ENCODE measurements at places on chromosomes 3 and 15.

DNA sequence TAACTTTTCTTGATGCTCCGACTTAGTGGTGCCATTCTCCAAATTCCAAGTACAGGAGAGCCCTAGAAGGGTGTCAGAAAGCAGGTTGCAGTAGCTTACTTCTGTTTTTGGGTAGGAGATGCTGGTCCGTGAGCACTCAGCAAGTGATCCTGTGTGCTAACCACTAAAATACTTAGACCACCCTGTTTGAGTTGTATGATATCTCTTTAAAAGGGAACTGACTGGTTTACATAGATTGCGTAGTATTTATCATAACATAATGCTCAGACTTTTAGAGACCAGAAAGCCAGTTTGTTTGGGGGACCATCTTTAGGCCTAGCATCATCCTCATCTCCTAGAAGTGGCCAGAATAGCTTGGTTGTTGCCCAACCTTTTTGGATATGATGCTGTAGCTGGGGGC lies 26.7 kb downstream of the CTDSPL start:
- DNase-seq: no peak

DNA sequence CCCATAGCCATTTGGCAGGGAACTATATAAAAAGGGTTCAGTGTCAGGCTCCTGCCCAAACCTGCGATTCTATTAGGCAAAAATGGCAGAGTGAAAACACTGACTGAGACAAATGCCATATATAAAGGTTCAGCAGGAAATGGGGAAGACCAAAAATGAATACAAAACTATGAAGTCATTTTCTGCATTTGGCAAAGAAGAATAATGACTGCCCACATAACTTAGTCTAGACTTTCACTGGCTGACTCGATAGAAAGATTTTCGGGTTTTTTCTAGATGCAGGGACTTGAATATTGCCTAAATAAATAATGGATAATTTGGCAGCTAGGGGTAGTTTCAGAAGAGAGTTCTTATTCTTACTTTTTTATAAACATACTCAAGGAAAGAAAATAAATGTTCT lies 178.0 kb downstream of the TPRG1 start:
- DNase-seq: peak; percentile 25

GRCh38 chr15:77580996-77581682 lies 51.6 kb downstream of the LINGO1 start:
- no peak for DNase-seq

DNA sequence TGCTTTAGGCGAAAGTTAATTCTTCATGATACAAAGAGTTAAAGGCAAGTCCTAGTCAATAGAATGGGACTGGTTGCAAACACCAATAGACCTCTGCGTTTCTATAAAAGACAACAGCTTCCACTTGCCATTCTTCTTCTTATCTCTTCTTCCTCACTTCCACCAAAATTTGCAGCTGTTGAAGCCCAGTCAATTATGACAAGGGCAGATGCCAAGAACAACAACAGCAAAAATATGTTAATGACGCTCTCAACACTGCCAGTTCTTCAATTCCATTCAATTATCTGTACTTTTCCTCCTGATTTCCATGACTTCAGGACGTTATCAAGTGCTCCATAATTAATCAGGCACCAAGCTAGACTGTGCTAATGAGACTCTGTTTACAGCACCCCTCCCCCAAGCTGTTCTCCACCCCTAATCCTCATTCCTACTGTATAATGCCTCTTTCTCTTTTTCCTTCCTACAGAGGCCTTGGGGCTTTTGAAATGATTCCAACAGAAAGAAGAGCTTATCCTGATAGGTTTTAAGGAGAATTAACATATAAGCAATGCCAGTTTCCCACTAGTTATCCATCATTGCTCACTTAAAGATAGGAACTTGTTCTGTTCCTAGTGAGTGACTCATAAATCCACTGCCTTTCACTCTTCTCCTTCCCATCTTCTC lies 1160.5 kb downstream of the IGSF11 start:
- no peak for DNase-seq

DNA sequence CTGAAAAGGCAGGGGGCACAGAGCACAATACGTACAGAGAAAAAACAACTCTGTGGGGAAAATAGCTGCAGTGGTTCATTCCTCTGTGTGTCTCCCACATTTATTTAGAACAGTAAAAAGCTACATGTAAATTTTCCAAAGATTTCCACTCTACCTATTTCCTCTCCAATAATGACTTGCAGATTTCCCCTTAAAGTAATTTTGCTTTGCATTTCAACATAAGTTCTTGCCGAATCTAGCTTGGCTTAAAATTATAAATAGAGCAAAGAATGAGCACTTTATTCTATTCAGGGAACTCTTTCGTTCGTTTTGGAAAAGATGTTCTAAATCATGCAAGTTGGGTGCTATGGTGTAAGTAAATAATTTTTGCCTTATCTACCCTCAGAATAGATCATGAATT lies 58.2 kb upstream of the NR2E3 start:
- DNase-seq: no peak

- peak; percentile 88 for DNase-seq
Measured at GRCh38 chr3:120622870-120623726, 27.0 kb downstream of the NDUFB4 start.

DNA sequence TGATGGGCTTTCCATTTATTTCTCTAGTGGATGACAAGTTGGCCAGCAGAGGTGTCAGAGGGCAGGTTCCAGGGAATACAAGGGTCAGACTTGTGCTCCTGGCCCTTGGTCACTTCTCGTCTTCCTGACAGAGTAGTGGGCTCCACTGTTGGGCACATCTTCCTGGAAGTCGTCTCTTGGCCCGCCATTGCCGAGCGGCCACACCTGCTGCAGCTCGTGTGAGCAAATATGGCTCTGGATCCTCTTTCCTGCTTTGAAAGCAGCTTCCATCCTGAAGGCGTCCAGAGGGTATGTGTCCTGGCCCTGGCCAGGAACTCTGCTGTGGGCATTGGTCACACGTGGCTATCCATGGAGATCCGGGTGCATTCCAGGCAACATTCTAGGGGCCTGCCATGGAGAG lies 100.2 kb downstream of the SNRPN start:
- no peak for DNase-seq

DNA sequence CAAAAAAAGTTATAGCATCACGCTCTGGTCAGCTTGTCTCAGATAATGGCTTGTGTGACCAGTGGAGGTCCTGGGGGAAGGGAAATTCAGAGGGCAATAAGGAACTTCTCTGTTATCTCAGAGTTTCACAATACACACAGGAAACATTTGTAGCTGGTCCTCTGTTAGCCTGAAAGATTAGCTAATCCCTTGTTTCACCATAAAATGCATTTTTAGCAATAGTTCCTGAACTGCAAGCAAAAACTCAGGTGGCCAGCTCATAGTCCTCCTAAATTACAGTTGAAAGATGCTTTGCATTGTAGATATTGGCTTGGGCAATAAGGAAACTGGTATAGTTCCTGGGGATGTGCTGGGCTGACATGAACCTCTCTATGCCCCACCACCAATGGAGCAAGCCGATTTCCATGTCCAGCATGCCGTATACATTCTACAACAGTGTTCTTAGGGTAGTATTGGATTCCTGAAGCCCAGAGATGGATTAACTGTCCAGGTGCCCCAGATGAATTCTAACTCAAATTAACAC lies 141.5 kb upstream of the TBL1XR1 start:
- DNase-seq: peak; percentile 27

DNA sequence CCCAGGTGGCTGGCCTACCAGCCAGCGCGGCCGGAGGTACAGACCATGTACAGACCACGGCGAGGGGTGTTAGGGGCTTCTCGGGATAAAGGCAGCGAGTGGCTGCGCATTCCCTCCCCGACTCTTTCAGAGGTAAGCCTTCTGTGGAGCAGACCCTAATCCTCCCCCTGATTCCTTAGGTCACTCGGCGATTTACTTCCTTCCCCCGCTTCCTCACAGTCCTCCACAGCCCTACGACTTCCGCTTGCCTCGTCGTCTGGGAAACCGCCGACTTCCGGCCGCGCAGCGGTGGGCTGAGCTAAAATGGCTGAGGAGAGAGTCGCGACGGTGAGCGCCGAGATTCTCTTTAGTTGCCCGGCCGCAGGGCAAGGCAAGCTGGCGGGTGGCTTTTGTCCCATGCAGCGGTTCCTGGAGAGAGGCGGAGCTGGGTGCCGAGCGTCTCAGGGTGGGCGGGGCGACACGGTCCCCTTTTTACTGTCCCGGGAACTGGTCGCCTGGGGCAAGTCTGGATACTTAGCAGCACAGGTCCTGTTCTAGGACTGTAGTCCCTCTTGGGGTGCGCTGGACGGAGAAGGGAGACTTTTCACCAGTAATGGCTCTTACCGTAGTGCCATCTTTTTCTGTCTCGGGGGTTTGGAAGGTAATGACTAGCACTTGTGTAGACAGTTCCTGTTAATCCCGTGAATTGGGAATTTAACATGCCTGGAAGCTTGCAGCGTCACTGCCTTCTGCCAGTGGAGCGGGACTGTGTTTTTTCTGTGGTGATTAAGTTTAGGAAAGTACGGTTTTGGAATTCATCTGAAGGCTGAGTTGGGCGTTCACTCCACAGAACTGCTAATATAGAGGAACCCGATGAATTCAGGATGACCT lies at the start of the genes BBS4 and HIGD2B:
BBS4 (plus strand) TSS at position 283 of the 870 bp plus-strand sequence; CDS start at position 304, 21 bp downstream.
HIGD2B (minus strand) TSS at position 258 of the 870 bp plus-strand sequence. CDS start 9,808 bp downstream, outside the sequence.
- peak; percentile 90 for DNase-seq

DNA sequence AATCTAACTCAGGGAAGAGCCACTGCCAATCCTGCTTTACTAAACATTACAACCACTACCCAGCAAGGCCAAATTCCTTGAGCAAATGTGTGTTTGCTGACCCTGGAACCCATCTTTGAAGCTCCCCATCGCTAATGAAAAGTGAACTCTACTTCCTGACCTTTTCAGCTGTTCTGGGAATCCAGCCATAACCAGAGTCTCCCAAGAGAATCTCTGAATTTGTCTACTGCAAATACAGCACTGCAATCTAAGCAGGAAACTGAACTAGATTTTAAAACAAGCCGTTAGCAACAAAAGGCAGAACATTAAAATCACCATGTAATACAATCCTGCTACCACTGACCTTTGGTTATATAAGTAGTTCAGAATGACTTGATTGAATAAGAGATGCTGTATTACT lies 309.2 kb downstream of the MAGI1 start:
- DNase-seq: peak; percentile 50

DNA sequence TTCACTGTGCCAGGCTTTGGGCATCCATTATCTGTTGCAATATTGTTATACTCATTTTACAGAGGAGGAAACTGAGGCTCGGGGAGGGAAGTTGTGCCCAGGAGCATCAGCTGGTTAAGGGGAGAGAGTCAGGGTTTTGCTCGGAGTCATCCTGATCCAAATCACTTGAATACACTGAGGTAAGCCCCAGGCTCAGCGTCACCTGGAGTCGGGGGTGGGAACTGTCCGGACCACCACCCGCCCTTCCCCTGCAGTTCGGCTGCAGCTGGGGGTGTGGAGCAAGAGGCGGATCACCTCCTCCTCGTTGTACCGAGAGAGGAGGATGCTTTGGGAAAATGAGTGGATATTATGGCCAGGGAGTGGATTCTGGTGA lies 646 bp downstream of the HRH1 start:
- no peak for DNase-seq

DNA sequence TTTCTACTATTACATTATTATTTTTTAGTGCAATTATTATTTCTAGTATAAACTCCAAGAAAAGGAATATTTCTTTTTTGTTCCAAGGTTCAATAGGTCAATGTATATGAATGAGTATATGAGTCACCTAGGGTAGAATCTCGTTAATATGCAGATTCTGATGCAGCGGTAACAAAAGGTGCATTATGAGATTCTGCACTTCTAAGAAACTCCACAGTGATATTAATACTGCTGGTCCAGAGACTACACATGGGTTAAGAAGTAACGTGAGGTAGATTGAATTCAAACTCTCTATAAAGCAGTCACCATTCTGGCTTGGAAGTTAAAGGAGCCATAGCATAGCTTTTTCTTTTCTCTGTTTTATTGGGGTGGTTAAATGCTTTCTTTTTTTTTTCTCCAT lies 596.2 kb upstream of the TBL1XR1 start:
- no peak for DNase-seq

GRCh38 chr3:6448011-6448410 lies 412.9 kb upstream of the GRM7 start:
- no peak for DNase-seq

DNA sequence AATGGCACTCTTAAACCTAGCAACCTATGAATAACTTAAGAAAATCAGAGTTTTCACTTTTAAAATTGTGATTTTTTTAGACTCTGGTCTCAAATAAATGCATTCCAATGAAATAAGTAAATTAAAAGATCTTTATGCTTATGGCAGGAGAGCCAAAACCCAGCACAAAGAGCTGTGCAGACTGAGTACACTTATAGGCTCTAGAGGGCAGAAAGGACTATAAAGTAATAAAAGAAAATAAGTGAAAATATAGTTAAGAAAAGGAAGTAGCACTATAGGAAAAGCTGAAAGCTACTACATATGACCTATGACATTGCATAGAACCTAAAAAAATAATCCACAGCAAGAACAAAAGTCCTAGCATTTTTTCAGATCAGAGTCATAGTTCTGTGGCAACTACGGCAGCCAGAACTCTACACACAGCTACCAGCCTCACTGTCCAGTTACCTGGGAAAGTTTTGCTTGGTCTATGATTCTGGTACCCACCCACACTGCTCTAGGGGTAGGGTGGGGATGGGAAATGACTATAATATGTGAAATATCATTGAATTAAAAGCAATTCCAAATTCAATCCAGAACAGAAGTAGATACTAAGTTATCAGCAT lies 30.5 kb downstream of the CLASP2 start:
- DNase-seq: peak; percentile 73

GRCh38 chr15:50676799-50677483 lies 9.7 kb downstream of the TRPM7 start:
- peak; percentile 82 for DNase-seq

- peak; percentile 19 for DNase-seq
Measured at GRCh38 chr3:127694467-127695215, 21.9 kb downstream of the ABTB1 start.

DNA sequence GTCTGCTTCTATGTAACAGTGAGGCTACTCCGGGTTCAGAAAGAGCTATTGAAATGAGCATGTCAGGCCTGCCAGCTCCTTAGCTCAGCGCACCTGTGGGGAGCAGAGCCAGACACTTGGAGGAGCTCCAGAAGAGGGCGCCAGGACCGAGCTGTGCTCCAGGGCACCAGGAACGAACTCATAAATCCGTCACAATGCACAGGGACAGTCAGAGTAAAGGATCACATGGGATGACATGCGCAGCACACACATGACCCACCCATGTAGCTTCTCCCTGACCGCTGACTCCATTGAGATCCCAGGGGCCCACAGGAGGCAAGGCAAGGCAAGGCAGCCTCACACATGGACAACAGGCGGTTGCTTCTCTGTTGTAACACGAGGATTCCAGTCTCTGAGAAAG lies 26.0 kb upstream of the GNB5 start:
- DNase-seq: no peak

All from EL (cell line).